ENCODE measurements at places on chromosomes 13 and 19.

DNA sequence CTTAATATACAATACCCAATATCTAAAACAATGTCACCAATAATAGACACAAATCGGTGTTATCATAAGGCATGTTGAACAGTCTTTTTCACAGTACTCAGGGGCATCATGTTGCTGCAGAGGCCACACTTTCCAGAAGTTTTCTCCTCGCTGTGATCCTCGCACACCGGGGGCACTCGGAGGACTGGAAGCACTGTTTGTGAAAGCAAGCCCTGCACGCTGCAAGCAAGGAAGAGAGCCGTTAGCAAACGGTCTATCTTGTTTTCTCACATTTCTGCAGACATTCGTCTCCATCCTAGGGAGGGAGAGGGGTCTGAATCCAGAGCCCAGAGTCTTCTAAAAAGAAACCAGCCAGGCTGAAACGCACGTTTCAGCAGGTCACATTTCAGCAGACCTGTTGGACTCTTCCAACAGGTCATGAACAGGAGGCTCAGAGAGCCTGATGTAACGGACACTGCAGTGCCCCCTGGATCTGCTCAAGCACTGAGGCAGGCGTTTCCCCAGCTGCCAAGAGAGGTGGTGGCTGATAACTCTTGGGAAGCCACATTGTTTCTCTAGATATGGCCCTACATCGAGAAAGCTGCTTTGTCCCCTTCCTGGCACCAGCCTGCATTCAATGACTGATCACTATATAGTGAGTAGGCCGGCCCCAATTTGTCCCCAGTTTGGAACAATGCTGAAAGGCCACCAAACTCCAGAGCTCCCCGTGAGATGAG lies 43.6 kb downstream of the RUBCNL start:
- no peak for DNase-seq

DNA sequence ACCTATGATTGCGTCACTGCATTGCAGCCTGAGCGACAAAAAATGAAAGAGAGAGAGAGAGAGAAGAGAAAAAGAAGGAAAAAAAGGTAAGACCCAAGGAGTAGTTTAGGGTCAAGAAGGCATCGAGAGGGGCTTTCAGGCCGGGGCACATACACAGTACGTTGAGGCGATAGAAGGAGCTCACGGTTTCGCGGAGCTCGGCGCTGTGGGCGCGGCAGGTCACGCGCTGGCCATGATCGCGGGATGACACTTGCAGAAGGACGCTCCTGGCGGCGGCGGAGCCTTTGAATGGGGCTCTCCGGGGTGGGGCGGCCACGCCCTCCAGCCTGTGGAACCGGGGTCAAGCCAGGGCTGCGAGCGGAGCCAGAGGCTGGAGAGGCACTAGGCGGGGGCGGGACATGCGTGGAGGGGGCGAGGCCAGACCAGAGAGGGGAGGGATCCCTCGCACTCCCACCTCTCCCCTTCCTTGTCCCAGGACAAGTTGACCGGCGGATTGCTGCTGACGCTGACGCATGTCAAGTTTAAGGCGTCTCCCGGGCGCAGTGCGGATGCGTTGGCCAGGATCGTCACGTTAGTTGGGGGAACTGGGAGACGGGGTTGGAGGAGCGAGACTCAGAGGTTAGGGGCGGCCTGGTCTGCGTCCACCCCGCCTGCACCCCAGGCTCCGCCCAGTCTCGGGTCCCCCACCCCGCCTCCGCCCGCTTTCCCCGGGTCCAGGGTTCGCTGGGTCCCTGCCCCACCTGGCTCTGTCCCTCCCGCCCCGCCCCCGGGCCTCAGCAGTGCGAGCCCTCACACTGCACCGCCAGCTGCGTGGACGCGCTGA lies 6.9 kb downstream of the NPHS1 start:
- no peak for DNase-seq

GRCh38 chr19:40872209-40872608 lies 9.8 kb downstream of the CYP2A7 start:
- no peak for DNase-seq

DNA sequence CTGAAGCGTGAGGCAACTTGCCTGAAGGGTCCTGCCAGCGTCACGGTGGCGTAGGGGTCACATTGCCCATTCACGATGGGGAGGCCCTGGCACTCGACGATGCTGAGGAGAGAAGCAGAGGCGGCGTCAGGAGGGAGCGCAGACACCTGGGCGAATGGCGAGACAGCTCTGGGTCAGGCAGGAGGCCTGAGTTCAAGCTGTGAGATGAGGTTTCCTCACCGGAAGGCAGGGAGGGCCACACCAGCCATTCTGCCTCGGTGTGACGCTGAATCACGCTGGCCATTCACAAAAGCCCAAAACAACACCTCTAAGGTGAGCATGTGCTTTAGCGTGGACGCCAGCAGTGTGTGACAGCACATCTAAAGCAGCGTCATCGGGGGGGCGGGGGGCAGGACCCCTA lies 54.0 kb upstream of the C13orf46 start:
- no peak for DNase-seq

DNA sequence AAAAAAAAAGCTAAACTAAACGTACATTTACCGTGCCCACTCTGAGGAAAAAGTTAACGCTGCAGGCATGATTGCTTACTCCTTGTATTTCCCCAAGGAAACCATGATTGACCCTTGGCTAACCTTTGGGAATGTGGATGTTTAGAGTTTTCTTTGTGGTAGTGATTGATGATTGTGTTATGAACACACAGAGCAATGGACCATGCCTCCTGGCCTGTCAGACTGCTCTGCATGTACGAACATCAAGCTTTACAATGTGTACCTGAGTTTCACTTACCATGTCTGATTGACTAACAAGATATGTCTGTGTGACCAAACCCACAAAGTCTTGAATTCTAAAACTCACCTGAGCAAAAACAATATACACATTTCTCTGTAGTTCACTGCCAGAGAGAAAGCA lies 35.1 kb downstream of the MYCBP2 start:
- no peak for DNase-seq
